Activated CD4-positive, alpha-beta memory T cell treated with anti-CD3 and anti-CD28 coated beads, Interleukin-2, amount 10 ng/mL, durations not matched to agents 7 days and 5 days (primary cell): ENCODE measurements at places on chromosomes 16 and 17.
A peak's percentile ranks its signal among the peaks of the same experiment; 100 is the strongest.

DNA sequence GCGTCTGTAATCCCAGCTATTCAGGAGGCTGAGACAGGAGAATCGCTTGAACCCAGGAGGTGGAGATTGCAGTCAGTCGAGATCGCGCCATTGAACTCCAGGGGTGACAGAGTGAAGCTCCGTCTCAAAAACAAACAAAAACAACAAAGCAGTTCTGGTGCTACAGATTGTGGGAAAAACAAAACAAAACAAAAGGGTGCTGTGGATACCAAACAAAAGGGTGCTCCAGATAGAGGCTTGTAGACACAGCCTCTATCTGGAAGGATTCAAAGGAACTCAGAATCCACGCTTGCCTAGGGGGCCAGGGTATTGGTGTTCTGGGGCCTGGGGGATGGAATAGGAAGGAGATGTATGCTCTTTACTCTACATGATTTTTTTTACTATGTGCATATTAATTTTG lies 2.5 kb downstream of the MYLK3 start:
- no peak for DNase-seq

- DNase-seq = no peak
Observed at GRCh38 chr17:8739097-8739496, 5.5 kb downstream of the CCDC42 start.

DNA sequence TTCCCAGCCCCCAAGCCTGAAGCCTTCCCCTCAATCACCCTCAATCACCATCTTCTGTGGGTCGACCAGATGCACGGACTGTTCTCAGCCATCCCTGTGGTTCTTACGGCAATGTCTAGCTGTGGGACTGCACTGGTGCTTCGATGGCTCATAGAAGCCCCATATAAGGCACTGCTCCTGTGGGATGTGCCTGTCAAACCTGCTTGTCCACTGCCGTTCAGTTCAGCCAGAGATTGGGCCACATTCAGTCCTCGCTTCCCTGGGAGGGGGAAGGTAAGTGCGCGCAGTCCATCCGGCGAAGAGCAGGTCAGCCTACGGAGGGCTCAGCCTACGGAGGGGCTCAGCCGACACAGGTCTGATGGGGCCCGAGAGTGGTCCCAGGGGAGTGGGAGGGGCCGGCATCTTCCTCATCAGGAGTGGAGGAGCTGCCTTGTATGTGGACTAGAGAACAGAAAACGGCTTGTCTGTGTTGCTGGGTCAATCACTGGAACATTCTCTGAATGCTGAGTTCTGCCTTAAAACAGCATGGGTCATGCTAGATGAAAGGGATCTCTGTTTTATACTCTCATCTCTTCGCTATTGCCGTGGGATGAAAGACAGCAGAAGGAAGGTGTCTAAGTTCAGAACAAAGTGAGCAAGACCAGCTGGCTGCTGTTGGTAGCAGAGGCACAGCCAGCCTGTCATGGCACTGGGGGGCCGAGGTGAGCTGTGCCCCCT lies at the start of gene CARD14:
Gene CARD14, plus strand, starts transcription at position 247 of the 717 bp plus-strand sequence. CDS start 11,409 bp downstream, outside the sequence.
- no peak for DNase-seq

DNA sequence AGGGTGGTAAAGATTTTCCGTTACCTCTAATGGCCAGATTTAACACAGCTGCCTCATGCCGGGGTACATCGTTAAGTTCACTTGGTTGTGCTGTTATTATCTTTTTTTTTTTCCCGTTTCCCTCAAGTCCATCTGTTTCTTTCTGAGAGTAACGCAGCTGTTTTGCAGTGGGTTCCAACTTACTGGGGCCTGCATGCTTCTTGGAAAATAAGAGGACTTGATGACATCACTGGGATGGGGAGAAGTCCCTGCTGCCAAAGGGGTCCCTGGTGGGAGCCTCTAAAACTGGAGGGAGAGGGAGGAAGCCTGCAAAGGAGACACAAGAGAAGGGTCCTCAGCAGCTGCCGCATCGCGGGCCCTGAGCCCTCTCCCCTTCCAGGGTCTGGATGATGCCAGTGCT lies 77.8 kb upstream of the NOL11 start:
- DNase-seq = no peak

GRCh38 chr17:40703652-40704051 lies at the start of gene KRT24:
TSS of gene KRT24 (minus strand) at chr17:40703752. CDS start at chr17:40703693, 59 bp downstream.
- no peak for DNase-seq

GRCh38 chr16:78277321-78278055 lies 178.0 kb downstream of the WWOX start:
- no peak for DNase-seq

GRCh38 chr16:20610211-20610891 lies 34.2 kb upstream of the ACSM2B start:
- no peak for DNase-seq

DNA sequence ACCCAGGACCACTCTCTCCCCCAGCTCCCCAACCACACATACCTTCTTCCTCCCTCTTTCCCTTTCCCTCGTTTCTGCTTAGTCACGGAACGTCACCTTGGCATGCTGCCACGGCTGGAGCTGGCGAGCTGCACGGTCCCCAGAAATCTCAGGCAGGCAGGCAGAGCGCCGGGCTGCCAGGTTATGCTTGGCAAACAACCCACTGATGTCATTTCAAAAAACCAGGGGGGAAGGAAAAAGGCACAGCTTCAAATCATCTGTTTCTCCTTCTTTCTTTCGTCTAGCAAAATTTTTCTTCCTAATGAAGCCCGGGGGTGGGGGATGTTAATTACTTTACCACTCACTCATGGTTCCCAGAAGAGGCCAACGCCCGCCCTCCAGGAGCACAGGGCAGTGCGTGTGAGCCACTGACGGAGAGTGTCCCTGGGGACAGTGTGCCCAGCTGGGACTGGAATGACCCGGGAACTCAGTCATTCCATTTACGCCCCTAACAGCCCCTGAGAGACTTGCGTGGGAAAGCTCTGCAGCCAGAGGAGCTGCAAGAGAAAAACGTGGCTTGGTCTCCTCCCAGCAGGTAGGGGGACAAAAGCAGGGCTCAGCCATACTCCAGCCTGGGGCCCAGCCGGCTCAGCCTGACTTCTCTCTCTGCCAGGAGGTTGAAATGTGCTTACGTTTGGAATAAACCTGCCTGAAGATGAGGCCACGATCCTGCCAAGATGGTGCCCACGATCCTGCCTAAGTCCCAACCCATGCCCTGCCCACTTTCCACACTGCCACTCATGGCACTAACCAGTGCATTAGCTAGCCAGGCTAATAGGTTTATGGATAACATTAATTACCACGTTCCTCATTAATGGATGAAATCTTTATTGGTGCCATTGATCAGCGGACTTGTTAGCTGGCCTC lies 198.9 kb downstream of the ZFHX3 start:
- no peak for DNase-seq

- no peak for DNase-seq
Observed at GRCh38 chr17:37054894-37055293, 106.1 kb downstream of the AATF start.

- DNase-seq = no peak
Observed at GRCh38 chr17:28827672-28828071, 14.9 kb downstream of the FAM222B start.

DNA sequence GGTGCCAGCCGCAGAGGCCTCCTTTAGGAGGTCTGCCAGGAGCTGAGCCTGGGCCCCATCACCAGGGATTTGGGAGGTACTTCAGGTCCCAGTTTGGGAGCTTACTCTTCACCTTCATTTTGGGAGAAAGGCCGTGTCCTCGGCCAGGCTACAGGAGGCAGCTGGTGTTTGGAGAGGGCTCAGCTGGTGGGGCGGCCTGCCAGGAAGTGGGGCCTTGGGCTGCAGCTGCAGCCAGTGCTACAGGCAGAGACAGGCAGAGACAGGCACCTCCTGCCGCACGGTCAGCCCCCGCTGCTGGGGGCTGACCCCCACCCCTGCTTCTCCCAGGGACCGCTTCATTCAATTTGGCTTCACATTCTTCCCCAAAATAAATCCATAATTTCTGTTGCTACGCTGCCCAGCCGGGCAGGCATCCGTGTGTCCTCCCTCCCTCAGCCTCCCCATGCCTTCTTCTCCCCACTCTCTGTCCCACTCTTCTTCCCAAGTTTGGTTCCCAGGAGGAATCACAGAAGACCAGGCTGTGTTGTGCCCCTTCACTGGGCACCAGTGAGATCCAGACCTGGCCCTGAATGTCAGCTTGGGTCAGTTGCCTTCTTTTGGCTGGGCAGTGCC lies 6.1 kb downstream of the TMEM235 start:
- no peak for DNase-seq

DNA sequence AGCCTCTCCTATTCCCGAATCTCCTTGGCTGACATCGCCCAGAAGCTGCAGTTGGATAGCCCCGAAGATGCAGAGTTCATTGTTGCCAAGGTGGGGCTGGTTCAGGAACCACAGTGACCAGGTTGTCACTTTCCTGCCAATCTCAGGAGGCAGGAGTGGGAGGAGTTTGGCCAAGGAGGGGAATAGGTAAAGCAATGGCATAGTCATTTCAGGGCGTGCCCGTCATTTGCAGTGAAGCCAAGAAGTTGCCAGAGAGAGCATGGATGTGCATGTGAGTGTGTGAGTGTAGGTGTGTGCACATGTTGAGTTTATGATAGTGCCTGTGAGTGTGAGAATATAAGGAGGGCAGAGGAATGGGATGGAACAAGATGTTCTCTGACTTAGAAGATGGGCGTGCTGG lies 14.8 kb downstream of the PSMD3 start:
- no peak for DNase-seq

DNA sequence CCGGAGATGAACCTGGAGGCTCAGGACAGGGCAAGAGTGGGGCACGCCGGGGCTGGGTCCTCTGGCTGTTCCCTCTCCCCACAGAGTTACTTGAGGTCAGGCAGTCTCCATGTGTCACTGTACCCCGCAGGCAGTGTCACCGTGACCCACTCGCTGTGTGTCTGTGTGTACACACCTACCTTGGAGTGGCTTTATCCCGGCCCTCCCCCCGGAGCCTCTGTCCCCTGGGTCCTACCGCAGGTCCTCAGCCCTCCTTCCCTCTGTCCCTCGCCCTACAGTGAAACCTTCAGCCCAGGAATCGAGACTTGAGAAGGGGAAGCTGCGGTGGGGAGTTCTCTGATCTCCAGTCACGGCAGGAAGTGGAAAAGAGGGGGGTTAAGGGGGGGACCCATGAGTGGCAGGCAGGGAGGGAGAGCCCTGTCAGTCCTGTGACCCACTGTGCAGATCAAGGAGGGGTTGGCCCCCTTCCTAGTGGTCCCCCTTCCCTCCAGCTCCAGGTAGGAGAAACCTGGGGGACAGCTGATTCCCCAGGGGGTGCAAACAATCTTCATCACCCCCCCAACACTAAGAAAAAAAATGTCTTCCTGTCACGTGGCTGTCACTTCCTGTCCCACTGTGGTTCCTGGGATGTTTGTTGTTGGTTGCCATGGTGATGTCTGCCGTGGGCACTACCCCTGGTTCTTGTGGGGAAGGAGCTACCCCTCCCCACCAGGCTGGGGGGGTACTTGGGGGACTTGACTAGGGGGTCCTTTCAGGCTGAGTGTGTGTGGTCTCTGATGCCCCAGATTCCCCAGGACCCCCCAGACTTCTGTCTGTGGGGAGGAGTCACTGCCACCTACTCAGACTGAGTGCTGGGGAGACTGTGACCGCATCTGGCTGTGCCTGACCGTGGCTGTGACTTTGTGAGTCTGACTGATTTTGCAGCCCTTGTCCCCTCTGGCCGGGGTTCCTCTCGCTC lies 13.7 kb downstream of the RARA start:
- peak; percentile 90 for DNase-seq

DNA sequence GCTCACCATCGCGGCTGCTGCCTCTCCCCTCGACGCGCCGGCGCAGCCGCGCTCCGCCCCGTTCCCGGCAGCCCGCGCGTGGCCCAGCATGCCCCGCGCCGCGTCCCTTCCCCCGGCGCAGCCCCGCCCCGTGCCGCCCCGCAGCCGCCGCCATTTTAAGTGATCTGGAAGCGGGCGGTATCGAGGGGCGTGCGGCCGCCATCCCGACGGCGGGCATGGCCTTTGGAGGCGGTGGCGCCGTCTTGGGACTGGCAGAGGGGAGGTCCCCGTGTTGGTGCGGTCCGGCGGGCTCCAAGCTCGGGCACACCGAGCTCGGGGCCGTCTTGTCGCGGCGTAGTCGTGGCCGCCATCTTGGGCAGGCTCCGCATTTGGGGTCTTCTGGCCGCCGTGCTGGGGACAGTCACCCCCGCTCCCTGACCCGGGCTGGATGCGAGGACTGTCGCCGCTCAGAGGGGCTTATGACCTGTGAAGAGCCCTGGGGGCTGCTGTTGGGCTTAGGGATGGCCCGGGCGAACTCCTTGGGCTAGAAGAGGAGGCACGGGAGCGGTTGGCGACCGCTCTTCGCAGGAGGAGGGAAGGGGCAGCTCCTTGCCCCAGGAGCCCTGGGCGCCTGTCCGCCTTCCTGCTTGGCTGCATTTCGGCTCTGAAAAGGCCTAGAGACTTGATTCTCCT lies at the start of gene ELOB:
Gene ELOB, minus strand, starts transcription at position 50 of the 672 bp plus-strand sequence. Its CDS starts 41 bp downstream, at position 9.
- DNase-seq = peak; percentile 92

- DNase-seq = no peak
Observed at GRCh38 chr16:54194334-54194743, 92.2 kb downstream of the IRX3 start.

DNA sequence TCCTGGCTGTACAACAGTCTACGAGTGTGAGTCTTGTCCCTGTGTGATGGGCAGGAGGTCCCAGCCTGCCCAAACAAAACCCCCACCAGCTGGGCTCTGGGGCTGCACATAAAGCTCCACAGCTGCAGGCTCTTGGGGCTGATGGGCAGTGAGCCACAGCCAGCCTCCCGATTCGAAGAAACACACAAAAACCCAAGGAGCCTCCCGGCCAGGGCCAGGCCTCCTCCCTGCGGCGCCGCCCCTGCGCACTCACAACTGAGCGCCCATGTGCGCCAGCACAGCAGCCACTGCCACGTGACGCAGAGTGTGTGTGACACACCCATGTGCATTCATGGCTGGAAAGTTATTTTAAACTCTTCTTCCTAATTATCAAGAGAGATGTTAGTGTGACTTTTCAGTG lies 30.6 kb upstream of the FAAP100 start:
- DNase-seq = no peak

- no peak for DNase-seq
Observed at GRCh38 chr16:80704751-80705505, 99.5 kb downstream of the CDYL2 start.

GRCh38 chr17:47894498-47895346 lies 1.3 kb upstream of the SP2 start:
- DNase-seq = no peak

GRCh38 chr16:1942047-1942809 lies 771 bp downstream of the MSRB1 start:
- DNase-seq = peak; percentile 29
